ENCODE measurements at places on chromosomes 12 and 14.

DNA sequence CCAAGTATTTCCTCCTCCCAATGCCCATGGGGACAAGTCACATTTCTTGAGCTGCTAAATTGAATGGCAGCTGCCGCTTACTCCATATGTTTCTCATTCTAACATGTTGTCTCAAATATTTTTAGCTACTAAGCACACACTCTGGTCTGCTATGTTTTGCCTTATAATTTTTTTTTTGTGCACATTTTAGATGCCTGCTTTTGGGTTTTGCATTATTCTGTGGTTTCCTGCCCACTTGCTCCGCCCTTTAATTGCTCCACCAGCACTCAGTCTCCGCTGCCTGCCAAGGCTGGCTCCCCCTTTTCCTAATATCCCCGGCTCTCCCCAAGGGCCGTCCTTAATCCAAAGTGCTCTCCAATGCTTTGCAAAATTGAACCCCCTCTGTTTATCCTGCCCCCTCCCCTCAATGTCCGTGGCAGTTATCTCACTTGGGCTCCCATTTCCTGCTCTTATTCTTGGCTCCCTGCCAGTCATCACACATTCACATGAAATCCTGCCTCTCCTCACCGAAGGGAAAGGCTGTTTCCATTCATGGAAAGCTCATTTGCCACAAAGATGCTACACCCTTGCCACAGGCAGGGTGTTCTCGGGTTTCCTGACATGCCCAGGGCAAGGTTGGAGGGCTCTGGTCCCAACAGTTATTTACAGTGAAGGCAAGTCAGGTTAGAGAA, 79.4 kb downstream of the C12orf75 start:
- no peak for DNase-seq

GRCh38 chr14:81222691-81223090, 1.9 kb upstream of the GTF2A1 start:
- no peak for DNase-seq

DNA sequence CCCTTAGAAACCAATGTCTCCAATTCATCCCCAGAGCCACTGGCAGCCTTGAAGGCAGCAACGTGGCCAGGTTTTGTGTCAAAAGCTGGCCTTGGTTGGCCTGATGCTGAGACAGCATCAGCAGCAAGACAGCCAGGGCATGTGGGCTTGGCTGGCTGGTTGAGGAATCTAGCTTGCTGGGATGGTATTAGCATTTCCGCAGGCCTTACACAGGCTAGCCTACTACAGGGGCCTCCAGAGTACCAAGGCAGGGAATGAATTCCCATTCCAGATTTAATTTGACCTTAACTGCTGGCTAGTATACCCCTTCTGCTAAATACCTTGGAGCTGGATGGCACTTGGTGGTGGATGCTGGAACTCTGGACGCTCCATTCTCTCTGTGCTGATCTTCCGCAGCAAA, 15.8 kb downstream of the NGDN start:
- DNase-seq: no peak

- no peak for DNase-seq
These were observed 41.7 kb upstream of the MYRFL start for GRCh38 chr12:69783365-69783764.

DNA sequence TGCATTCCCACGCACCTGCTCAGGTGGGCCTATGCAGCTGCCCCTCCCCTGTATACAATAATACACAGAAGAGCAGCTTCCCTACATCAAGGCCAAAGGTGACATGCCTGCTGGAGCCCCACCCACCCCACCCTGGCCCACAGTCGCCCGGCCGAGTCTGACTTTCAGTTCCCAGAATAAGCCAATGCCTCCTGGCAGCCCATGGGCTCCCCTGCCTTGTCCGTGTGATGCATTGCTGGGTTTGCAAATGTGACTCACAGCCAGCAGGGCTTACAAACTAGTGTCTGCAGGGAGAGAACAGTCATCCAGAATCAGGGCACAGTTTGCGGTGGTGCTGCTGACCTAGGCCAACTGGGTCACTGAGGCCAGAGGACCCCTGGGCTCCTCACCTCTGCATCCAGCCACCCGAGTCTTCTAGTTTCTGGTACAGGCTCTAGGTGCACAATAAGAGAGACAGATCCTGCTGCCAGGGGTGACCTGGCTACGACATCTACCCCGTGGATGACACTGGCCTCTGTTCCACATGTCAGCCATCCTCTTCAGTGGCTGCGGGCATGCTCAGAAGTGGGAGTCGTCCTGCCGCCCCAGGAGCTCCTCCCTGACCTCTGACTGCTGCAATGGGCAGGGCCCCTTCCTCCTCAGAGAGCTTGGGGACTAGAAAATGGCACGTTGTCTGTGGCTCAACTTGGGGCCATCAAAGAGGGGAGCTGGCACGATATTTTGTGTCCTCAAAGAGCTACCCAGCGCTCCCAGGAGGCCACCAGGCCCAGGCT, 84.5 kb downstream of the CHGA start:
- peak; percentile 47 for DNase-seq

- DNase-seq: no peak
These were observed 49.0 kb upstream of the SLC8A3 start for GRCh38 chr14:70237710-70238109.

Data from caudate nucleus (tissue), 63 donors.